ENCODE measurements at places on chromosomes 2 and 18.

DNA sequence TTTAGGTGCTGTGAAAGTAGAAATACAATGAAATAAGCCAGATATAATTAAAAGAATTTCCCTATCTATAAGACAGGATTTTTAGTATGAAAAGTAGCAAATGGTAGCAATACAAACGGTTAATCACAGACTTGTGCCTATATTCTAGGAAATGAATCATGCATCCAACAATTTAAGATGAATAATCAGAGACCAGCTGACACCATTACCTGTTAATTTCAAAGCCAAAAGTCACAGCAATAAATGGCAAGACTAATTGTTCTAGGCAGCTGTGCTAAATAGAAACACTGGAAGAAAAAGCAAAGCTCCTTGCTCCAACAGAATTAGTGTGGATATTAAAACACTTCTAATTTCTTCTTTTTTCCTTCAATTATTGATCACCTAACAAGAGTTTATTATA, 35.1 kb upstream of the MPP4 start:
- DNase-seq = no peak

GRCh38 chr2:45859682-45860081, 208.2 kb downstream of the PRKCE start:
- DNase-seq = no peak

DNA sequence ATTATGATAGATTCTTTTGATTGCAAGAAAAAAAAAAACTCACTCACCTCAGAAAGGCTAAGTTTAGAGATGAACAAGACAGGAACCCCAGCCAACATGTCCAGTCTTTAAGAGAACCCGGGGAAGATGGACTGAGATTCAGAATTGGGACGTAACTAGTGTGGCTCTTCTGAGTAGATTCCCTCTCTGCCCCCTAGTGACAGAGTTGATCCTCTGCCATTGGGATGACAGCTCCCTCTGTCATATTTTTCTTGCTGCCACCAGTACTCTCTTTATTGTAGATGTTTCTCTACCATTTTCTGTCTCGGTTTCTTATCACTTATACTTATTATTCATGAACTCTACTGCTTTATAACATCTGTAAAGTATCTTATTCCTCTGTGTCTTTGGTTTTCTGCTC, 77.7 kb downstream of the GULP1 start:
- no peak for DNase-seq

DNA sequence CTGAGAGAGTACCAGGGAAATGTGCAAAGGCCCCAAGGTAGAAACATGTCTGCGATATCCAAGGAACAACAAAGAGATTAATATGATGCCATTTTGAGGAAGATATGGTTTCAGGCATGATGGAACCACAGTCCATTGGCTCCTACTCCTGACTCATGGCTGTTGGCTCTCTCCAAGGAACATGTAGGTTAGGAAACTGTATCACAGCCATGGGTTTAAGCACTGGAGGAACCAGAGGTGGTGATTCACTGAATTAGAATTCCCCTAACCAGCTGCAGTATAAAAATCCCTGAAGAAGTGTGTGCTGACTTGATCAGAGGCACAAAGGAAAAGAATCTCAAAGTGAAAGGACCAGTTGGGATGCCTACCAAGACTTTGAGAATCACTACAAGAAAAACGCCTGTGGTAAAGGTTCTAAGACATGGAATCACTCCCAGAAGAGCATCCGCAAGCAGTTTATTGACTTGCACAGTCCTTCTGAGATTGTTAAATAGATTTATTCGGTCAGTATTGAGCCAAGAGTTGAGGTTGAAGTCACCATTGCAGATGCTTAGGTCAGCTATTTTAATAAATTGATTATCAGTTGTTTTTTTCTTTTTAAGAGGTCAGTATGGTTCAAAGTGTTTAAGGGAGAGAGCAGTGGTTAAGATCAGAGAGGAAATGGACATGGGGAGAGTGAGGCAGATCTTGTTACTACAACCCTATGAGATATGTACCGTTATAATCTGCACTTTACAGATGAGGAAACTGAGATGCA, 110.7 kb upstream of the OTX1 start:
- no peak for DNase-seq

- no peak for DNase-seq
These were observed 34.6 kb upstream of the IMPA2 start for GRCh38 chr18:11946756-11947155.

Measured in activated CD8-positive, alpha-beta memory T cell treated with anti-CD3 and anti-CD28 coated beads for 48 hours (primary cell).